ENCODE measurements at places on chromosomes 1 and 21.

- DNase-seq: no peak
Measured at GRCh38 chr1:46760558-46761166, 38.2 kb upstream of the CYP4B1 start.

DNA sequence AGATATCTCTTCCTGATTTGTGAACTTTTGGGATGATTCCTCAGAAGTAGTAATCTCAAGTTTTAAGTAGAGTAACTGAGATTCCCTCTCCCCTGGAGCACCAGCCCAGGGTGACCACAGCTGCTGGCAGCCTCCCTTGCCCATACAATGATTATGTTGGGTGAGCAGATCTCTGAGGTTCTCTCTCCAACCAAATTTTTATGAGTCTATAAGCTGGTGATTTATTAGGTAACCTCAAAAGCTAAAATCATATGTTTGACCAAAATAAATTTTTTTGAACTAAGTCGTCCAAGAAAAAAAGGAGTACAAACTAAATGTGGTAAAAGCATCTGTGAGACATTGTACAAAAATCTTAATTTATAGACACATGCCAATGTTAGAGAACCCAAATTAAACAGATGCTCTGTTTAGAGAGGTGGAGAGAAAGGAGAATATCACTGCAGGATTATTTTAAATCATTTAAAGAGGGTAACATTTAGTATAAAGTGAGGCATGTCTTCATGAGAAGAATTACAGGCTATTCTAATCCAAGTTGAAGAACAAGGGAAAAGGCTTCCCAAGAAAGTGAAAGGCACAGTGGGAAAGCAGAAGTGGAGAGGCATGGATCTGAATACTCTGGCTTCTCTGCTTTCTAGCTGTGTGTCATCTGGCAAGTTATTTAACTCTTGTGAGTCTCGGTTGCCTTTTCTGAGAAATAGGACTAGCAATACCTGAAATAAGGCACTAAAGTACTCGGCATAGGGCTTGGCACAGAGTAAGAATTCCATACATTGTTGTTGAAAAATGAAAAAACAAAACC, 2.5 kb downstream of the AKNAD1 start:
- no peak for DNase-seq

DNA sequence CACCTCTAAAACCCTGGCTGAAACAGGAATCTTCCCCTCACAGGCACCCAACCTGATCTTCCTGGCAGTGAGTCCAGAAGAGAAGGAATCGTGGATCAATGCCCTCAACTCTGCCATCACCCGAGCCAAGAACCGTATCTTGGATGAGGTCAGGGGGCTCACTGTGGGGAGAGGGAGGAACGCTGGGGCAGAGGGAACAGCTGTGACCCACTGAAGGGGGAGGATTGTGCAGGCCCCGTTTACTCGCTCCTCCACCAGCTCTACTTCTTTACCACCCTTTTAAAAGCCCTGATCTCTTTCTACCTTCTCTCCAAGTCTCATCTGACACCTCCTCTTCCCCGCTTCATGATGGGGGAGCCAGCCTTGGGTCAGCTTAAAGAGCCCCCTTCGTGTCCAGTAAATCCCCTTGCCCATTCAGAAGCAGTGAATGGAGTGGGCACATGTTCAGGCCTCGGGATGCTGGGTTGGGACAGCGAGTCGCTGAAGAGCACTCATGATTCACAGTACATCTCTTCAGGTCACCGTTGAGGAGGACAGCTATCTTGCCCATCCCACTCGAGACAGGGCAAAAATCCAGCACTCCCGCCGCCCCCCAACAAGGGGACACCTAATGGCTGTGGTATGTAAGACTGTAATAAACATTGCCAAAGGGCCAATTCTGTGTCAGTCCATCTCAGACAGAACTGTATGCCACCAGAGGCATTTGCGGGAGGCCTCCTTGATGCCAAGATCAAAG, 7.3 kb downstream of the PLEKHO1 start:
- DNase-seq: no peak

- DNase-seq: no peak
Measured at GRCh38 chr1:44988531-44989156, 2.2 kb upstream of the EIF2B3 start.

DNA sequence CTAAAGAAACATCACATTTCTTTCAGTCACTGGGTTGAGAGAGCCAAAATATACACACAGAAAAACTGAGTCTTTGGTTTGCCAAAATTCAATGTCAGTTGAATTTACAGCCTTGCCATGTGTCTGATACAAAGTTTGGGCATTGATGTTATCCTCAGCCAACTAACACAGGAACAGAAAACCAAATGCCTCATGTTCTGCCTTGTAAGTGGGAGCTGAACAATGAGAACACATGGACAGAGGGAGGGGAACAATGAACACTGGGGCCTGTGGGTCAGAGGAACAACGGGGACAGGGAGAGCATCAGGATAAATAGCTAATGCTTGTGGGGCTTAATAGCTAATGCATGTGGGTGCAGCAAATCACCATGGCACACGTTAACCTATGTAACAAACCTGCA, 39.6 kb upstream of the C21orf91 start:
- DNase-seq: no peak

DNA sequence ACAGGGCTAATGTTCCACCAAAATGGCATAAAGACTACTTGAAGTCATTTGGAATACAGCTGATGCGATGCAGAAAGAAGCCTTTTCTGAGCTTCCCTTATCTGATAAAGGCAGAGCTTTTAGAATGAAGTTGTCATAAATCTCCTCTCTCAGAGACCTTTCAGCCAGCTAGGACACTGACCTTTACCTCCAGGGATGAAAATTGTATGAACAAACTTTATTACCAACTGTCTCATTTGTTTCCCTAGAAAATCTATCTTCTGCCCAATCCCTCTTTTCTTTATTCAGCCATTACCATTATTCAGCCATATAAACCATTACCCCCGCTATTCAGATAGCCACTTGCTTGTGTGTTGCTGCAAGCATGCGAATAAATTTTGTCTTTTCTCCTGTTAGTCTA, 29.7 kb upstream of the RNF2 start:
- no peak for DNase-seq

DNA sequence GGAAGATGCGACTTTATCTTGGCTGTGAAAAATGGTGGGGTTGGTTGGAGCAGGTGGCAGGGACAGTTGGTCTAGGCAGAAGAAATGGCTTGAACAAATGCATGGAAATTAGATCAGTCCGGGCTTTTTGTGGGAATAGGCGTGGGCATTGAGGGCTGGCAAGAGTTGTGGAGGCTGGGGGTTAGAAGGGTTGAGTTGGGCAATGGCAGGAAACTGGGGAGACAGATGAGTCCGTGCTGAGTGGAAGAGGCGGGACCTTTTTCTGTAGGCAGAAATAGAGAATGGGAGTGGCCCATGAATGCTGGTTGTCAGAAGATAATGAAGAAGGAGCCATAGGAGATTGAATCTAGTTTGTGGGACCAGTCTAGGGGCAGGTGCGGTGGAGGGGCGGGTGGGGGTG, 6.9 kb downstream of the PDPN start:
- DNase-seq: no peak

DNA sequence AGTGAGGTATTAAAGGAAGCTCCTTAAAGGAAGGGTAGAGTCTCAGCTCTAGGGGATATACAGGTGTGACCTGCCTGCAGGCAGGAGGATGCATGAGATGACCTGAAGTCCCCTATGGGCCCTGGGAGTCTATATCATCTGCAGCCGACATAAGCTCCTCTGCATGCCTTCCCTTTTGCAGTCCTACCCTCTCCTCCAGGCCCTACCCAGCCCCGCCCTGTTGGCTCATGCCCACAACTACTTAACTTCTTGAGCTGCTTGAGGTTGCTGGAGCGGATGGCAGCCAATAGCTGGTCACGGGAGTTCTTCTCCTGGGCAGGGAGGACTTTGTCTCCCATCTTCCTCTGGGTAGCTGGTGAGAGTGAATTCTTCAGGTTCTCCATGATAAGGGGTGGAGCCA, 10.3 kb downstream of the SHISA4 start:
- no peak for DNase-seq

DNA sequence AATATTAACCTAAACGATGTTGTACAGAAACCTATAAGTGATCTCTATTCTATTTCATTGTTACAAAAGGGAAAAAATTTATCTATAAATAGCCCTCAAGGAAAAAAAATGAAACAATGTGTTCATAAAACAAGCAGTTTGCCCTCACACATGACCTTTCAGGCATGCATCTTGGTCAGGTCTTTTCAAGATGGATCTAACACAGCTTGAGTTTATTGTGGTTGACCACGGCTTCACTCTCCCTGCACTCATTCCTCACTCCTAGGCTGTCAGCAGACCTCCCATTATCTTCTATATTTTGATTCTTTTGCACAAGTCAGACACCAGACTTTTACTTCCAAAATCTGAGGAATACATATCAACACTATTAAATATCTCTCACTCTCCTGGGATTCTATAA, 544.3 kb downstream of the KCNT2 start:
- no peak for DNase-seq

GRCh38 chr1:215891266-215892057, 324.4 kb downstream of the KCTD3 start:
- no peak for DNase-seq

- no peak for DNase-seq
Measured at GRCh38 chr1:47677241-47677940, 239.5 kb downstream of the FOXD2 start.

DNA sequence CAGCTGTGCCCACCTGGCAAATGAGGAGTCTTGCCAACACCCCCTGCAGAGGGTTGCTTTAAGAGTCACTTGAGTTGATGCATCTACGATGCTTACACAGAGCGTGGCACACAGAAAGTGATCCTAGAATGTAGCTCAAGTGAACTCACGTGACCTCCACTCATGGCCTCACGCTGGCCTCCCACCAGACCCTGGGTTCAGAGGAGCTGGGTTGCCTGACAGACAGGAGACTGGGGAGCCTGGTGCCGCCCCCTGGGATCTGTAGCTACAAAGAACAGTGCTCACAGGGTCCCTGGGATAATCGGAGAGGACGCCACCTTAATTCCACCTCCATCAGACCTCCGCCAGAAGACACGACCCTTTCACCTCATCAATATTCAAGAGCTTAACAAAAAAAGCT, 81.4 kb upstream of the CASZ1 start:
- DNase-seq: no peak

- no peak for DNase-seq
Measured at GRCh38 chr1:221563476-221563921, 178.4 kb downstream of the DUSP10 start.

DNA sequence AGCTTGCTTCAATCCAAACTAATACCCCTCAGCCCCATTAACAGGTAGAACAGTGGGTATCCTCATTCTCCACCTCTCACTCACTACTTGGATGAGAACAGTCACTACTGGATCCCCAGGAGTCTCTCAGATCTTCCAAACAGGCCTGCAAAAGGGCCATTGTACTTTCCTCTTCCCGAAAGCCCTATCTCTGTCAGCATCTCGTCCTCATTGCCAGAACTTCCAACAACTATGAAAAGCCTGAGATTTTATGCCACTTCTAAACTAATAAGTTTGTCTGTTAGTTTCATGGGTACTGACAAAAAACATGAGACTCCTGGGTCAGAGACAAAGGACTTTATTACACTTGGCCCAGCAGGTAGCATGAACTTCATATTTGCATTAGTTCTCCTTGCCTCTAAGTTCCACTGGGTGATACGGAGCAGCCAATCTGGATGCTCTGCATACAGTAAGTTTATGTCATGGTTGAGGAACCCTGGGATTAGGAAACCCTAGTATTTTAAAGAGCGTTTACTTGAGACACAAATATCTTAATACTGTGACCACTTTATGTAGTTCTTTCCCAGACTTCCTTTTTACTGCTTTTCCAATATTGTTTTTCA, 38.1 kb downstream of the VANGL2 start:
- DNase-seq: no peak
